ENCODE measurements at places on chromosomes 1 and 21.

GRCh38 chr1:31642366-31642765 lies 2.3 kb downstream of the PEF1 start:
- DNase-seq: no peak

DNA sequence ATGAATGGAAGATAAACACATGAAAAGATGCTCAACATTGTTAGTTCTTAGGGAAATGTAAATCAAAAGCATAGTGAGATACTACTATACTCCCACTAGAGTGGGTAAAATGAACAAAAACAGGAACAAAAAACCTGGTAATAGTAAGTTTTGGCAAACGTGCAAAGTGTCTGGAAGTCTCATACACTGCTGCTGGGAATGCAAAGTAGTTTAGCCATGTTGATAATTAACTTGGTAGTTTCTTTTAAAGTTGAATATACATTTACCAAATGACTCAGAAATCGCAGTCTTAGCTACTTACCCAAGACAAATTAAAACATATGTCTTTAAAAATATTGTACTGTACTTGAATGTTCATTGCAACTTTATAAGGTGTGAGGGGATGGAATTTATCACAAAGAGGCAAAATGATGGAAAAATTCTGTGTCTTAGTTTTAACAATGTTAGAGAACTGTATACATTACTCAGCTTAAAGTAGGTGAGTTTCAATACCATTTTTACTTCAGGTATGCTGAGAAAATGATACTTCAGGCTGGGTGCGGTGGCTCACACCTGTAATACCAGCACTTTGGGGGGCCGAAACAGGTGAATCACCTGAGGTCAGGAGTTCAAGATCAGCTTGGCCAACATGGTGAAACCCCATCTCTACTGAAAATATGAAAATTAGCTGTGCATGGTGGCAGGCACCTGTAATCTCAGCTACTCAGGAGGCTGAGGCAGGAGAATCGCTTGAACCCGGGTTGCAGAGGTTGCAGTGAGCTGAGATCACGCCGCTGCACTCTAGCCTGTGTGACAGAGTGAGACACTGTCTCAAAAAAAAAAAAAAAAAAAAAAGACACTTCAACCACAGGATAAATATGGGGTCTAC lies 102.3 kb downstream of the PDE4B start:
- DNase-seq: no peak

DNA sequence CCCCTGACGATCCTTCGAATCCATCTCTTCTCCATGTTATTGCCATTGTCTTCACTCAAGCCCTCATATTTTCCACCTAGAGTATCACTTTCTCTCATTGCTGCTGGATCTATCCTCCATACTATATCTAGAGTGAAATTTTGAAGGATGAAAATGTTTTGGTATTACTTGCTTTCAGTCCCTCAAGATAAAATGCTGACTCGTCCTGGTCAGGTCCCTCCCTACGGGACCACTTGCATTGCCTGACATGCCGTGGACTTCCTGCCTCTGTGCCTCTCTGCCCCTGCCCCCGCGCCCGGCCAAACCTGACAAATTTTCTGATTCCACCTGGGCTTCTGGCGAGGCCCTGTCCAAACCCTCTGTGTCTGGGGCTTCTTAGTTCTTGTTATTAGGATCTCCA lies 23.6 kb downstream of the SPATA46 start:
- DNase-seq: no peak

- DNase-seq: no peak
Measured at GRCh38 chr1:205275133-205275532, 46.4 kb downstream of the NUAK2 start.

- no peak for DNase-seq
Measured at GRCh38 chr1:173204693-173205092, 2.4 kb downstream of the TNFSF4 start.

DNA sequence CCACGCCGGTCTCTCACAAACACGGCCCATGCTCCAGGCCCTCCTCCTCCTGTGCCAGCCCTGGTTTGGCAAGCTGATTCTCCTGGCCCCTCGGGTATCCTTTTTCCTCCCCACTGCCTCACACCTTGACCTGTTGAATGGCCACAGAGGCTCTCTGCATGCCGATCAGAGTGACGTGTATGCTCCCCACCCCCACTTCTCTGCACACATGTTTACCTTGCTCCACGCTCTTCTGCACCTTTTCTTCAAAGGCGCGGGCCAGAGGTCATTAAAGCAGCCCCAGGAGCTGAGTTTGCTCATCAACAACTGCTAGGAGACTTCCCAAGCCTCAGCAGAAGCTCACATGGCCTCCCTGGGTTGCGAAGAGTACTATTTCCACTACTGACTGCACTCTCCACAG lies 139.3 kb upstream of the EDN2 start:
- DNase-seq: no peak
